Stimulated activated CD4-positive, alpha-beta T cell treated with anti-CD3 and anti-CD28 coated beads, TNF-alpha, amount 100 ng/mL, for 1 hour (primary cell): ENCODE measurements at places on chromosomes 2 and 18.

GRCh38 chr2:145752091-145752806, 1232.3 kb upstream of the ZEB2 start:
- DNase-seq, result no peak

DNA sequence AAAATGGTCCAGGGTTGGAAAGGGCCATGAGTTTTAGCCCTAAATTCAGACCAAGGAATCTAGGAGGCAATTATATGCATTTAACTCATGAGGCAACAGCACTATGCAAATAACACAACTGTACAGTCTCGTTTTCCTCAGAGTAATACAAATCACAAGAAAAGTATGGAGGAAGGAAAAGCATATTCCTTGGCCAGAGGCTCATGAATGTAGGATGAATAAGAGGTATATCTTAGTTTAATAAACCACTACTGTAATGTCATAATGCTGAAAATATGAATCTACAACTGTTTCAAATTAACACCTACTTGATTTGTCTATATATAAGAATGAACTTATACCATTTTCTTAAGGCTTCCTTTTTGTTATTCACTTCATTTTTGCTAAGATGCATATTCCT, 252.5 kb upstream of the TANK start:
- no peak for DNase-seq

GRCh38 chr2:61368687-61369665, 101.9 kb downstream of the USP34 start:
- no peak for DNase-seq

- DNase-seq, result no peak
Observed at GRCh38 chr18:7605705-7606104, 38.6 kb downstream of the PTPRM start.

DNA sequence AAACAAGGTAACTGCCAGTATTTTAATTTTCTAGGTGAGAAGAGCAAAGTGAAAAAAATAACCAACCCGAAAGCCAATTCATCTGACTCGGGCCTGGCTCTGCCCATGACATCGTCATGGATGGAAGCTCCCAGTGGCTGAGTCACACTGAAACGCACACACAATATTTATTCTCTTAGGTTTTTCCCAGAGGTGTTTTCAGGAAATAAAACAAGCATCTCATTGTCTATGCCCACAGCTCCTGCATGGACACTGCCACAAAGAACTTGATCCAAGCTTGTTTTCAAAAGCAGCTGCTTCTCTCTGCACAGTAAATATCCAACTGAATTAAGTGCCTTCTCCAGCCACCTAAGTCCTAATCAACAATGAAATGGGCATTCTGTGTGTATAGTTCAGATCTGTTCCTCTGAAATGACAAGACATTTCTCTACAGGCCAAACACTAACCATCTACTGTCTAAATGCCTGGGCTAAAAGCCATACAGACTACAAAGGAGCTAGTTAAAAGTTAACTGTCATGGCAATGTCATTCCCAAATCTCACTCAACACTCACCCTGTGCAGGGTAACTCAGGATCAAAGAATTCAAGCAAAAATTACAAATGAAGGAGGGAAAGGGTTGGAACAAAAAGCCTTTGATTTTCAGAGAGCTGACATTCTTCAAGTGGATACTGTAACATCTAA, 62.9 kb downstream of the RPL31 start:
- no peak for DNase-seq

GRCh38 chr2:100224988-100225710, 82.8 kb upstream of the AFF3 start:
- DNase-seq, result no peak

- no peak for DNase-seq
Observed at GRCh38 chr2:180952082-180952481, 28.3 kb upstream of the UBE2E3 start.

DNA sequence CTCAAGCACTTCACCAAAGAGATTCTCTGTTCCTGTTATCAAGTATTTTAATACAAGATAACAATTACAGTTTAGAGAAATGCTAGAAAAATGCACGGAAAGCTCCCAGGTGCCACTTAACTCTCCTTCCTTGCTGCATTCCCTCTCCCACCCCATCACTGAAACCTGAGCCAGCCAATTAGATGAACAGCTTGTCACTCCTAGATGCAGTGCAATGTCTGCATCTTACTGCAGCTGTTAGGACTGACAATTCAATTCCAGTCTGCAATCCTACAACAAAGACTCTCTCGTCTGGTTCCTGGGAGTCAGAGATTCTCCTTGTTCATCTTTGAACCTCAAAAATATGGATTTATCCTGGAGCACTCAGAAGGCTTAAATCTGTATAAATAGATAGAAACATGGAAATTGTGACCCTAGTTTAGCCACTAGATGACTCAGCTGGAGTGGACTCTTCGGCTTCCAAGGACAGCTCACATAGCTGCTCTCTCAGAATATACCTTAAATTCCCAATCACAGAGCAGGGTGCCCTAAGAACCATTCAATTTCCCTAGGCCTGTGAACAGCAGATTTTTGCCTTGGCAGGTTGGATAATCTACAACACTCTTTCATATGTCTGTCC, 311.1 kb downstream of the NRXN1 start:
- DNase-seq, result no peak

DNA sequence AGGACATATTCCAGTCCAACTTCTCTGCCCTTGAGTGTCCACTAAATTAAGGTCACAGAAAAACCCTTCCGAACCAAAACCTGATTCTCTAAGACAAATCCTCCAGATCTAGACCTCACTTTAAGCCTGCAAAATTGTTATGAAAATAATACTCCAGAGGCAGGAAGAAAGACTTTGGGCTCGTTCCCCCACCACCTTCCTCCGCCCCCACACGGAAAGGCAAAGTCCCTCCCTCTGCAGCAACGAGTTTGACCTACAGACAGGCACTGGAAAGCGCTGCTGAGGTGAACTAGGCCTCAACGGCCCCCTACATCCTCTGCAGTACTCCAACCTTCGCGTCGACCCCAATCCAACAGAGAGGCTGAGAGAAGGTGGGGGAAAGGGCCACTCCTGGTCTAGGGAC, 808 bp downstream of the ATP5MC3 start:
- peak; percentile 25 for DNase-seq

GRCh38 chr2:104528101-104528500, 325.8 kb upstream of the POU3F3 start:
- DNase-seq, result no peak

- DNase-seq, result no peak
Observed at GRCh38 chr18:5287854-5288253, 7.7 kb downstream of the ZBTB14 start.

DNA sequence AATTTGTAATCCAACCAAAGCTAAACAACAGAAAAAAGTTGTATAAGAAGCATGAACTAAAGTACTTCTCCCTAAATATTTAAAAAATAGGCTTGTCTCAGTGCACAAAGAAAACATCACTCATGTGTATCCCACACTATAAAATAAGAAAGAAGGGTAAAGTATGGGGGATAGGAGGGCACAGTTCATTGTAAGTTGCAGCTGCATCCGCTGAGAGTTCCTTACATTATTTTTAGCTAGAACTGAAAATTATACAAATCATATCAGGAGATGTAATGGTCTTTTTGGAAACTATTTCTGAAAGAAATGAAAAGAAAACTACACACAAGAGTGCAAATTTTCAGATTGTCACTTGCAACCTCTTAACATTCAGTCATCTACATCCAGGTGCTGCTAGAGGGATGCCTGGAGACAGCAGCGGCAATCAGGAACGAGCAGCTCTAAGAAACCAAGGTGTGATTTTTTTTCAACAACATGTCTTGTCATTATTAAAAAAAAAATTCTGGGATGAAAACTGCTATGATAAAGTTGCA, 273.6 kb downstream of the ASXL3 start:
- DNase-seq, result no peak

GRCh38 chr2:237132799-237133198, 47.1 kb downstream of the COPS8 start:
- no peak for DNase-seq

DNA sequence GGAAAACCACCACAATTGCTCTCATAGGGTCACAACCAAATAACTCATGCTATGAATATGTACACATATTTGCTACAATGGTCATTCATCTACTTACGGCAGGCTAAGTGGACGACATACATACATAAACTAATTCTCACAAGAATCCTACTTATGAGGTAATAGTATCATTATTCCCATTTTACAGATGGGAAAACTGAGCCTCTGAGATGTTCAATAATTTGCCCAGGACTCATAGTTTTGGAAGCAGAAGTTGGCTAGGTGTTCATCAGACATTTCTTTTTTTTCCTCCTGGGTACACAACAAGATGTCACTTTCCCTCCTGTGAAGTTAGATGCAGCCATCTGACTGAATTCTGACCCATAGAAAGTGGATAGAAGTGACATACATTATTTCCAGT, 89.0 kb upstream of the PKDCC start:
- no peak for DNase-seq

DNA sequence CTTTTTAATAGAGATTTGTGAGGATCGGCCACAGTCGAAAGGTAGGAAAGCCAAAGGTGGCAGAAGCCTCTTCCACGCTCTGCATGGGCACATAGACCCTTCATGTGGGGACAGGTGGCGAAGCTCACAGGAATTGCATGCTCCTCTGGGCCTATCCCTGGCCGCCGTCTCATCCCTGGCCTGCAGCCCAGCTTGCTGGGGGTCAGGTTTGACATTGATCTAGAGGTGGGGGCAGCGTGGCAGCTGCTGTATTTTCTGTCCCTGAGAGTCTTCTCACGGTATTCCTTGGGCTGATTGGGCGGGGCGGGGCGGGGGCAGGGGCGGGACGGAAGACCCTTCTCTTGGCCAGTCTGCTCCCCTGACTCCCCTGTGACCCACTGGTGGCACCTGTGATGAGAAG, 48.9 kb downstream of the STK25 start:
- no peak for DNase-seq

- DNase-seq, result no peak
Observed at GRCh38 chr2:134558208-134558830, 160.5 kb downstream of the TMEM163 start.

DNA sequence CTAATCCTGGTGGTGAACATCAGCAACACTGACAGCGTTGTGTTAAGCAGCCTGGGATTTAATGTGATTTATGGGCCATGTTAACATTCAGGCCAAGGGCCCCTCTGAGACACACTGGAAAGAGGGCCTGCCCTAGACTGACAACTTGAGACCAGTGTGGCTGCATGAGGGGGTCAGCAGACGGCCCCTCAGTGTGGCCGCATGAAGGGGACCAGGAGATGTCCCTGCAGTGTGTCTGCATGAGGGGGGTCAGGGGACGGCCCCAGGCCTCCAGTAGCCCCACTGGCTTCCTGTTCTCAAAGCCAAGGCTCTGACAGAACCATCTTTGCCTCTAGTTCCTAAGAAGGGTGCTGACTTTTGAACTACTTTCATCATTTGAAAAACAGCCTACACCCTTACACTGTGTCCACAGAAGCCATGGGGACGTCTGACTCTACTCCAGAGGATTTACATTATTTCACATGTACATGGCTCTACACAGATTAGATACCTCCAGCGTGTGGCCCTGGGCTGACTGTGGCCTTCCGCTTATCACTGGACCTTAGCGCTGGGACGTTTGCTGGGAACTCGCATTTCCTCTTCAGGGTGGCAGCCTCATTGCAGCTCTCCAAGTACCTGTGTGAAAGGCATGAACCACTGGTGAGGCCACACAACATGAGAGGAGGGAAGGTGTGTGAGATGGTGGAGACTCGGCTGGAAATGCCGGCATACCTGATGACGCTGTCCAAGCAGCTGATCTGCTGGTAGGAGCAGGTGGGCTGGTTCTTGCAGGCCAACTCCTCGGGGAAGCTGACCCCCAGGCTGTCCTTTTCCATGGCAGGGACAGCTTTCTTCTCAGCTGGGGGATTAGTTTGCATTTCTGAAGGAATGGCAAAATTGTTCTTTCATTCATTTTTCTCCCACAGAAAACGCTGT, 18.2 kb upstream of the HES6 start:
- no peak for DNase-seq

- no peak for DNase-seq
Observed at GRCh38 chr2:72969706-72970105, 52.4 kb downstream of the EMX1 start.

- no peak for DNase-seq
Observed at GRCh38 chr18:38494065-38494464, 928.5 kb upstream of the CELF4 start.

DNA sequence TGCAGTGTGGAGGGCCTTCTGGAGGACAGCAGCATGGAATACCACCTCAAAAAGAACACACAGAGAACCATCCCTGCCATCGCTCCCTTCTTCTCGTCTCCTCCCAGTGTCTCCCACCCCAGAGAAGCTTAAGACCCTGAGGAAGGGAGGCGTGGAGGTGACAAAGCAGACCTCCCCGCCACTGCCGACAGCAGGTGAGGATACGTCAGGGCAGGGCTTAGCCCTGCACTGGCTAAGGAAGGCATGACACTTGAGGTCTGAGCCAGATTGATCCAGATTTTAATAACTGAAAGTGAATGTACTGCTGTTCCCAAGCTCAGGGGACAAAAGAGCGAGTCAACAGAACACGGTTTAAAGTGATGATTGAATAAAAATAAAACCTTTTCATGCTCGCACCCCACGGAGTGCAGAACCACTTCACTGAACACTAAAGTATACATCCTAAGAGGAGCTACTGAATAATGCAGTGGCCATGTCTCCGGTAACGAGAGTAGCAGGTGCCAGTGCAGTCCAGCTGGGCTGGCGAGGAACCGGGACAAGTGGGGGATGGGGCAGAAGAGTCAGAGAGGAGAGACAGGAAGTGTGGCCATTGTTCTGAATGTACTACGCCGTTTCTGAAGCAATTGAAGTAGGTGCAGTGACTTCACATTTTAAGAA, 391.0 kb downstream of the CDH2 start:
- no peak for DNase-seq

- DNase-seq, result peak; percentile 32
Observed at GRCh38 chr2:42101206-42102023, 53.6 kb downstream of the PKDCC start.

DNA sequence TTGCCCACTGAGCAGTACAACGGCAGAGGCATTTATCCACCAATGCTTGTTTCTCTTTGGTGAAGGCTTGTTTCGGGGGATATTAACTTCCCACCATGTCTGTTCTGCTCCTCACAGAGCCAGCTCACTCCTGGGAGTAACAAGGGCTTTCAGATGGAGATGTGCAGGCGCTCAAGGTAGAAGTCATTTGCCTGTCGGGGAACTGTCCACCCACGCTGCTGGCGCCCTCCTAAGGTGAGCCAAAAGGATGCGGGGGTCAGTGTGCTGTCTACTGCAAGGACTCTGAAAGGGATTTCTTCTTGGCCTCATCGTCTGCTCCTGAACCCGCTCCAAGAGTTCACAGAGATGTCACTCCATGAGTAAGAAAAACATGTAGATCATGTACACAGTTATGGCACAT, 57.0 kb upstream of the CYRIA start:
- DNase-seq, result no peak

- DNase-seq, result no peak
Observed at GRCh38 chr2:74399785-74400184, 19.7 kb upstream of the DCTN1 start.

GRCh38 chr2:113966171-113966570, 76.3 kb downstream of the ACTR3 start:
- no peak for DNase-seq

GRCh38 chr18:76981396-76981968, 151.1 kb downstream of the MBP start:
- DNase-seq, result no peak

GRCh38 chr2:25672494-25673299, 680 bp downstream of the DTNB start:
- DNase-seq, result peak; percentile 35
